Naive thymus-derived CD4-positive, alpha-beta T cell (primary cell): ENCODE measurements at places on chromosomes 6 and 20. TPM values are rescaled to one million over a fixed set of nuclear protein-coding genes. Genes with fewer than 3 reads are reported as not detected.

Gene MAP7
- total RNA-seq, result 0.32 TPM

Gene SEL1L2
- total RNA-seq, result not detected

Gene LAMA2
- total RNA-seq, result not detected

GRCh38 chr6:170516783-170517616 lies 36.1 kb downstream of the PSMB1 start:
- peak overlapping the region; percentile 45 for H3K4me3 ChIP-seq
- no peak overlapping the region for H3K27ac ChIP-seq
- H3K4me1 ChIP-seq, result peaks cover 3% of the 10 kb centered on the region
- H3K36me3 ChIP-seq, result no peaks in the 10 kb centered on the region
- H3K27me3 ChIP-seq, result no peaks in the 10 kb centered on the region

DNA sequence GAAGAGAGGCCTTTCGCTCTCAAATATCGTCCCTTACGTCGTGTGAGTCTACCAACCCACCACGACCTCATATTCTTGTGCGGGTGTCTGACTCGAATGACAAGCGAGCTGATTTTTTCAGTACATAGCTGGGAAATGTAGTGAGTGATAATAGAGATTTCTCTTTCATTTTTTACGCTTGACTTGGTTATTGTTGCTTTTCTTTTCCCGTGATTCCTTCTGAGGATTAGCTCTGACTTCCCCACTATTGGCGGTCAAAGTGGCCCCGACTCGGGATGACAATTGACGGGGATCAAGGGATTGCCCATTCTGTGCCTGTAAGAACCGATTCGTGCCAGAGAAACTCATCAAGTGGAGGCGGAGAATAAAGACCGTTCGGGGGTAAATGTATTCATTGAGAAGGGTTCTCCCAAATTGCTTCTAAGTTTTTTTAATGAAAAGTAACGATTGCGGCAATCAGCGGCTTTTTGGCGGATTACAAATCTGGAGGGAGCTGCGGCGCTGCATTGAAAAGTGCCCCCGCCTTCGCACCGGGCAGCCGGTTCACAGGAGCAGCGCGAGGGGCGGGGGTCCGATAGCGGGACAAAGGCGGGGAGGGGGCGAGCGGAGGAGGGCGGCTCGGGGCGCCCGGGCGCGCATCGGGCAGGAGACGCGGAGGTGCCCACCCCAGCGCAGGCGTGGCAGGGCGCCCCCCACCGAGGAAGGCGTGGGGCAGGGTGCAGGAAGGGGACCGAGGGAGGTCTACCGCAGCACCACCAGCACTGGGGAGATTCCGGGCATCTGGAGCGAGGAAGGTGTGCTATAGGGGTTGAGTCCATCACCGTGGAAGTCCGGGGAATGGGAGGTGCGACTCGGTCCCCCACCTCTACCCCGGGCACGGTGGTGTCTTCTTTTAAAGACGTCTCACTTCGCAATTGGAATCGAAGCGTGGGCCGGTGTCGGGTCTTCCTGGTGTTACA lies 44.5 kb upstream of the OSTM1 start:
- H3K4me1 ChIP-seq, result peaks cover 34% of the 10 kb centered on the region
- H3K27me3 ChIP-seq, result peaks cover 8% of the 10 kb centered on the region
- H3K4me3 ChIP-seq, result peak overlapping the region; percentile 66
- H3K36me3 ChIP-seq, result no peaks in the 10 kb centered on the region

DNA sequence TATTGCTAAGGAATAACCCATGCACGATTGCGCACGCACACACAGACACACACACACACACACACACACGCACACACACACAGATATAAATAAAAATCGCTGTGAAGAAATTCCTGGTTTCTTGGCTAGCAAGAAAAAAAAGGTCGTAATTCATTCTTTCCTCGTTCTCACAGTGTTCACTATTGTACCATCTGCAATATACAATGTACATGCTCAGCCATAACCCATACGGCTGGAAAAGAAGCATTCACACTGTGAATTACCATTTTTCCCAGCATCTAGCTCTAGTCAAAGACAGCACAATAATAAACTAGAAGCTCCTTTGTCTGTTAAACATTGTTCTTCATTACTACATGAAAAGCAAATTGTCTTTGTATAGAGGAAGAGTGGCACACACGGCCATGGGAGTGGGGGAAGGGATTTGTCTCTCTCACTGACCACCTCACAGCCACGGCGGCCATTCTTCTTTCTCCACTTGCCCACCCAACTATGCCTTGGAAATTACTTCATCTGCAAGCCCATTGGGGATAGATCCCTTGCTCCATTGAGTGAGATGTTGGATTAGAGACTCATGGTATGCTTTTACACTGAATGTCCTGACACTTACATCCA lies 115.3 kb upstream of the ID4 start:
- DNase-seq, result no peak
- no peaks in the 10 kb centered on the region for H3K36me3 ChIP-seq
- no peaks in the 10 kb centered on the region for H3K27me3 ChIP-seq
- no peak overlapping the region for H3K4me3 ChIP-seq

DNA sequence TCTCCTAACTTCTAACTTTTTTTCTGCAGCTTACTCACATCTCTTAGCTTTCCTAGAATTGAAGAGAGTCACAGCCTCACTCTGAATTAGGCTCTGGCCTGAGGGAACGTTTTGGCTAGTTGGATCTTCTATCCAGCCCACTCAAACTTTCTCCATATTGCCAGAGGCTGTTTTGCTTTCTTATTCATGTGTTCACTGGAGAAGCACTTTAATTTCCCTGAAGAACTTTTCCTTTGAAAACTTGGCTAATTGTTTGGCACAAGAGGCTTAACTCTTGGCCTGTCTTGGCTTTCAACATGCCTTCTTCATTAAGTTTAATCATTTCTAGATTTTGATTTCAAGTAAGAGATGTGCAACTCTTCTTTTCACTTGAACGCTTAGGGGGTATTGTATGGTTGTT lies 138.2 kb upstream of the PLCB4 start:
- H3K36me3 ChIP-seq, result no peaks in the 10 kb centered on the region
- no peaks in the 10 kb centered on the region for H3K27me3 ChIP-seq
- no peak for DNase-seq
- H3K4me3 ChIP-seq, result no peak overlapping the region
- no peaks in the 10 kb centered on the region for H3K4me1 ChIP-seq
- H3K27ac ChIP-seq, result no peak overlapping the region

- no peaks in the 10 kb centered on the region for H3K4me1 ChIP-seq
- DNase-seq, result no peak
- H3K27ac ChIP-seq, result no peak overlapping the region
- no peak overlapping the region for H3K4me3 ChIP-seq
- H3K36me3 ChIP-seq, result no peaks in the 10 kb centered on the region
Observed at GRCh38 chr6:166031275-166031674, 136.4 kb downstream of the TBXT start.

DNA sequence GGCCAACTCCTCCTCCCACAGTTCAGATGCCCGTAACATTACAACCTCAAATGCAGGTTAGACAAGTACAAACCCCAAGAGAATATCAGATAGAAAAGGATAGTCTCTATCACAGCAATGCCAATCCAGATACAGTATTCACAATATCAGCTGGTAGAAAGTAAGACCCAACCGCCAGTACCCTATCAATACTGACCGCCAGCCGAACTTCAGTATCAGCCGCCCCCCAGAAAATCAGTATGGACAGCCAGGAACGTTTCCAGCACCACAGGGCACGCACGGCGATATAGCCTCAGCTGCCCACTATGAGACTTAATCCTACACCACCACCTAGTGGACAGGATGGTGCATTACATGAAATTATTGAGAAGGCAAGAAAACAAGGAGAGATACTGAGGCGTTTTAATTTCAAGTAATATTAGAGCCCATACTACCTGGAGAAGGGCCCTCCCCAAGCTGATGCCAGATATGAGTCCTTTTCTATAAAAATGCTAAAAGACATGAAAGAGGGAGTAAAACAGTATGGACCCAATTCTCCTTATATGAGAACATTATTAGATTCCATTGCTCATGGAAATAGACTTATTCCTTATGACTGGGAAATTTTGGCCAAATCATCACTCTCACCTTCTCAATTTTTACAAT lies 17.6 kb upstream of the EIF2S2 start:
- DNase-seq, result peak; percentile 78
- H3K36me3 ChIP-seq, result no peaks in the 10 kb centered on the region
- H3K4me1 ChIP-seq, result no peaks in the 10 kb centered on the region
- H3K4me3 ChIP-seq, result no peak overlapping the region

GRCh38 chr6:129276986-129277385 lies 394.0 kb downstream of the LAMA2 start:
- peaks cover 16% of the 10 kb centered on the region for H3K4me1 ChIP-seq
- H3K36me3 ChIP-seq, result no peaks in the 10 kb centered on the region
- H3K4me3 ChIP-seq, result no peak overlapping the region
- no peak overlapping the region for H3K27ac ChIP-seq
- H3K27me3 ChIP-seq, result no peaks in the 10 kb centered on the region
- DNase-seq, result no peak

GRCh38 chr20:47295129-47295813 lies 61.2 kb downstream of the ZMYND8 start:
- no peaks in the 10 kb centered on the region for H3K27me3 ChIP-seq
- peaks cover under 1% of the 10 kb centered on the region for H3K36me3 ChIP-seq

- no peak overlapping the region for H3K4me3 ChIP-seq
- no peak overlapping the region for H3K27ac ChIP-seq
- no peaks in the 10 kb centered on the region for H3K27me3 ChIP-seq
- H3K4me1 ChIP-seq, result no peaks in the 10 kb centered on the region
- no peaks in the 10 kb centered on the region for H3K36me3 ChIP-seq
Observed at GRCh38 chr20:11724097-11724496, 193.6 kb upstream of the BTBD3 start.

GRCh38 chr6:144283646-144284477 lies 1.3 kb upstream of the UTRN start:
- H3K27me3 ChIP-seq, result no peaks in the 10 kb centered on the region
- no peak overlapping the region for H3K27ac ChIP-seq
- no peak for DNase-seq

- no peaks in the 10 kb centered on the region for H3K27me3 ChIP-seq
- H3K27ac ChIP-seq, result no peak overlapping the region
- no peaks in the 10 kb centered on the region for H3K4me1 ChIP-seq
Observed at GRCh38 chr6:44062105-44062770, 65.0 kb downstream of the MRPL14 start.

DNA sequence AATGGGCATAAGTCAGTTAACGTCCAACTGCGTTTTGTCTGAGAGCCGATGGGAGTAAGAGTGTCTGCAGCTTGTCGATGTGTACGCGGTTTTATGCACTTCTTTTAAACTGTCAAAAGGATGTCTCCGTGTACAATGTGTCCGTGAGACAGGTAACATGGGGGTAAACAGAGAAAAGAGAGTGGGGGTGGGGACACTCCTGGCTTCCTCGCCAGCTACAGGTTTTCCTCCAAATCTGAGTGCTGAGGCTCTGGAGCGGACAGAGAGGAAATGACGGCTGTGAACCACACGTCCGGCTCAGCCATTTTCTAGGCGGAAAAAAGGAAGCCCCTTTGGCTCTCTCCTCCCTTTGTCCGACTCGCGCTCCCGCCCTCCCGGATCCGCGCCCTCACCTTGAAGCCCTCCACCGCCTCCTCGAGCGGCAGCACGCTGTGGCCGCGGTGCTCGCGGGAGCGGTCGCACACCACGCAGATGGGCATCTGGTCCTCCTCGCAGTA lies 916 bp downstream of the TRIM27 start:
- peak overlapping the region; percentile 86 for H3K27ac ChIP-seq
- H3K4me3 ChIP-seq, result peak overlapping the region; percentile 87
- peaks cover 35% of the 10 kb centered on the region for H3K36me3 ChIP-seq
- H3K27me3 ChIP-seq, result no peaks in the 10 kb centered on the region

DNA sequence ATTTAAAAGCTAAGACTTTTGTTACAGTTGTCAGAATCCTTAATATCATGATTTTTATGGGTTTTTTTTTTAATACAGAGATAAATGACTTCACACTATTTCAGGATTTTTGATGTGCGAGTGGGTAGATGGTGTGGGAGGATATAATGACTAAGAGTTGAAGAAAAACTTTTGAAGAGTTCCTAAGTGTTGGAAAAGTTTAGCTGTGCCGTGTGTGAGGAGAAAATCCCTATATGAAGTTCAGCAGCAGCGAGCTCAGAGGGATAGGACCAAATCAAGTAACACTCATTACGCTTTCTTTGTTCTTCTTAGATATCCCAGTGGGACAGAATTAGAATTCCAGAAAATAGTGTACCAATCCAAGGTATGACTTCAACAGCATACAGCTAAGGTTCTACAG lies 34.1 kb downstream of the PDE10A start:
- no peak overlapping the region for H3K27ac ChIP-seq
- no peaks in the 10 kb centered on the region for H3K36me3 ChIP-seq
- DNase-seq, result no peak
- H3K4me1 ChIP-seq, result no peaks in the 10 kb centered on the region
- H3K27me3 ChIP-seq, result no peaks in the 10 kb centered on the region
- no peak overlapping the region for H3K4me3 ChIP-seq

GRCh38 chr6:53795340-53795701 lies 516 bp downstream of the LRRC1 start:
- DNase-seq, result no peak
- peak overlapping the region; percentile 43 for H3K27ac ChIP-seq
- H3K36me3 ChIP-seq, result no peaks in the 10 kb centered on the region
- H3K4me1 ChIP-seq, result peaks cover 7% of the 10 kb centered on the region
- H3K27me3 ChIP-seq, result no peaks in the 10 kb centered on the region
- H3K4me3 ChIP-seq, result peak overlapping the region; percentile 96
